ENCODE measurements at places on chromosomes 5 and 9. TPM values are rescaled to one million over a fixed set of nuclear protein-coding genes. Genes with fewer than 3 reads are reported as not detected.

The TMEM252 gene
- total RNA-seq, result not detected

The CCDC183 gene
- 20.0 TPM for total RNA-seq

The SPINK13 gene
- not detected for total RNA-seq

The GPR150 gene
- total RNA-seq, result 0.52 TPM

The SMIM33 gene
- 5.9 TPM for total RNA-seq

The CCDC180 gene
- 0.67 TPM for total RNA-seq

The ZNF608 gene
- 14.6 TPM for total RNA-seq

The SLC23A1 gene
- 7.0 TPM for total RNA-seq

The GPX3 gene
- total RNA-seq, result 30.2 TPM

The RNF208 gene
- total RNA-seq, result 9.3 TPM

The CDX1 gene
- total RNA-seq, result 299 TPM

The FGFR4 gene
- 118 TPM for total RNA-seq

All from colonic mucosa (tissue), 4 donors.